ENCODE measurements at places on chromosomes 1 and 21.

- DNase-seq, result no peak
Observed at GRCh38 chr1:202049129-202049528, 38.7 kb downstream of the ELF3 start.

- no peak for DNase-seq
Observed at GRCh38 chr1:243413431-243414151, 157.8 kb downstream of the SDCCAG8 start.

DNA sequence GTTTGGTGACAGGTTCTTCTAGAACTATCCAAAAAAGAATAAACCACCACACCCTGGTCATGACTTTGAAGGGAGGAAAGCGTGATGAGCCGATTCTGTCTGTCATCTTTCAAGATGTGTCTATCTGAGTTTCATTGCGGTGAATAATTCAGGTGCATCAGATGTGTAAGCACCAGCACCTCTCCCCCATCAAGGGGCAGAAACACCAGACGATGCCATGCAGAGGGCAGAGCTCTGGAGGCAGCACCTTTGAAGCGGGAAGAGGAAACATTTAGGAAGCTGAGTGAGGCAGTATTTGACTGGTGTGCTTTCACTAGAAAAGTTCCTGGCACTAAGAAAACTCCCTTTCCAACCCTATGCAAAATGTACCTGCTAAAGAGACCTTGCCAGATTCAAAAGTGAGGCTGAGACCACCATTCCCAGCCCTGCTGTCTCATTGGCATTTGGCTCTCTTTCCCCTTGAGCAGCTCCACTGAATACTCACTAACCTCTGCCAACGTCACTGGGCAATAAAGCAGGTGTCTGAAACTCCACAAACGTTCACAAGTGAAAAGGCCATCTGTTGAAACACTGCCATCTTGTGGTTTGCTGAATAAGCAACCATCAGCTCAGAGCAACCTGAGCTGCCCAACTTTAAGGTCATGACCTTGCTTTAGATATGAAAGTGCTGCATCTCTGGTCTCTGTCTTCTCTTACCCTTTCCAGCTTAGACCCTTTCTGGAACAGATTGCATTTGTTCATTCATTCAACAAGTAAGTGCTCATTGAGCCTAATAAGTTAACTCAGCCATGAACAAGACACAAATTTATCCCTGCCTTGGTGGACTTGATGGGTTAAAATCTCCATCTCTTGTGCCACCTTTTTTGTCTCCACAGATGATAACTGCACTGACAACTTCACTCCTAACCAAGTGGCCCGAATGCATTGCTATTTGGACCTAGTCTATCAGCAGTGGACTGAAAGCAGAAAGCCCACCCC, 228.6 kb downstream of the PAPPA2 start:
- peak; percentile 55 for DNase-seq

- DNase-seq, result peak; percentile 45
Observed at GRCh38 chr1:192474080-192474683, 101.4 kb upstream of the RGS1 start.

GRCh38 chr1:212247988-212248387, 37.2 kb upstream of the PPP2R5A start:
- no peak for DNase-seq

GRCh38 chr1:25467193-25467592, 36.5 kb downstream of the MACO1 start:
- no peak for DNase-seq

Data from astrocyte of the spinal cord (primary cell).